ENCODE measurements at places on chromosomes 12 and 14.

DNA sequence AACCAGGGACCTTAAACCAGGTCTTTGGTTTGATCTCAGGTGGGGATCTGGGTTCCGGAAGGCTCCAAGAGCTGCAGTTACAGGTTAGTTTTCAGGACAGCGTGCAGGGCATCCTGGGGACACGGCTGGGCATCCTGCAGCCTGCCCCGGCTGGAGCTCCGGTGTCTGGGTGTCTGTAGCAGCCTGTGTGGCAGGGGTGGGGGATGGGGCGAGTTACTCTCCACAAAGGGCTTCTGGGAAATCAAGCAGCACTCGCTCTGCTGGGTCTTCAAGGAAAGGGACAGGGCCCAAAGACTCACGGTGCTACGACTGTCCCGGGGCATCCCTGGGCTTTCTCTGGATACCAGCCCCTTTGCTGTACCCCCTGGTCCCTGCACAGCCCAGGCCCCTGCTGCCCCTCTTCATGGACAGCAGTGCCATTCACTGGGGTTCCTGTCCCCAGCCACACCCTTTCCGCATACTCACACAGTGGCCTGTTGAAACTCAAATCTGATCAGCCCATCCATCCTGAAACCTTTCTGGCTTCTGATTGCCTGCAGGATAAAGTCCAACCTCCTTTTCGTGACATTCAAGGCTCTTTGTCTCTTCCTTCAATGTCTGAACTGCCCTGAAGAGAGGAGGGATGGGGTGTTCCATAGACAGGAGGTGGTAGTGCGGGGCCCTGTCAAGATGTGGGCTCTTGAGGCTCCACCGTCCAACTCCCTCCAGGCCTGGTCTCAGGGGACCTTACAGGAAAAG lies 22.2 kb upstream of the PPP1R13B start:
- DNase-seq = no peak

- no peak for DNase-seq
These were observed 50.8 kb downstream of the VCPKMT start for GRCh38 chr14:50065583-50065982.

GRCh38 chr12:7483343-7483742 lies 20.2 kb downstream of the CD163 start:
- DNase-seq = no peak

GRCh38 chr14:55556929-55557623 lies 22.9 kb upstream of the KTN1 start:
- no peak for DNase-seq

DNA sequence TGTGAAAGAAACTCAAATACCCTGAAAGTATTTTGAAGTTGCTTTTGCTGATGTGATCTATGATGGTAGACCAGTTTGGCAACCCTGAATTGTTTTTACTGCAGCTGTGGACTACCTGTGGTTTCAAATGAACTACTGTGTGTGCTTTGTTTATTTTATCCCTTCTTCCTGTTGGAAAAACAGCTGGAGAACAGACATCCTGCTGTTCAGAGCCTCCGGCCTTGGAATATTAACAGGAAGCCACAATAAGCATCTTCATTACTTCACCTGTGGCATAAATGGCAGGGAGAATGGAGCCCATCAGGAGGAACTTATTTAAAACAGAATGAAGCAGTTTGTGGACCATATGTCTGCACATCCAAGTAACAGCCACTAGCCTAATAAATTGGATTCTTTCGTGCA lies 104.8 kb downstream of the DUSP6 start:
- DNase-seq = no peak

DNA sequence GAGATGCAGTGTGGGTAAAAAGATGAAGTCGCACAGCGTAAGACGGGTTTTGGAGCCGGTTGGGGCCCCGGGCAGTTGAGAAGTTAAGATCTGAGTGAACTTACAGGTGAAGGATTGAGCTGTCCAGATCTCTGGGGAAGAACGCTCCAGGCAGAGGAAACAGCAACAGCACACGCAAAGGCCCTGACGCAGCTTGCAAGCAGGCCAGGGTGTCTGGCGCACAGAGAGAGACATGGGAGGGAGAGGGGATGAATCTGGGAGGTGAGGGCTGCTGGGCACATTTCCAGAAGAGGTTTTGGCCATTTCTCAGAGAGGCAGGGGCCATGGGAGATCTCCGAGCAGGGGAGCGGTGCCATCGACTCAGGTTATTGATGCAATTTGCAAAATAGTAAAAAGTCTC lies 31.0 kb downstream of the MYL2 start:
- no peak for DNase-seq

- DNase-seq = no peak
These were observed 82.1 kb downstream of the PLXNC1 start for GRCh38 chr12:94230357-94230905.

DNA sequence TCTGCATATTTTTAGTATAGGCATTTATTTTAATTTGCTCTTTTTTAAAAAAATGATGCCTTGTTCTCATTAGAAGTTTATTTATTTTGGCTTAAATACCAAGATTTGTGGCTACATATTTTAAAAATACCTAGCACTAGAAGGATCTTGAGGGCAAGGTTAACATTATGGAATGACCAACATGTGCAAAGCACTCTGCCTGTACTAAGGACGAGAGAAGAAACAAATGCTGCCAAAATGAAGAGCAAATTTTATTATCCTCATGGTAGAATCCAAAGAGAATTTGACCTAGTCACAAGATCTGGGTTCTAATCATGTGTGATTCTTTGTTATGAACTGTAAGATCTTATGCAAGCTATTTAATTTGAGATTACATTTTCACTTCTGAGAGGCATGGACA lies 2.8 kb downstream of the CAND1 start:
- DNase-seq = no peak

GRCh38 chr14:69483765-69484443 lies 624 bp upstream of the PLEKHD1 start:
- no peak for DNase-seq

DNA sequence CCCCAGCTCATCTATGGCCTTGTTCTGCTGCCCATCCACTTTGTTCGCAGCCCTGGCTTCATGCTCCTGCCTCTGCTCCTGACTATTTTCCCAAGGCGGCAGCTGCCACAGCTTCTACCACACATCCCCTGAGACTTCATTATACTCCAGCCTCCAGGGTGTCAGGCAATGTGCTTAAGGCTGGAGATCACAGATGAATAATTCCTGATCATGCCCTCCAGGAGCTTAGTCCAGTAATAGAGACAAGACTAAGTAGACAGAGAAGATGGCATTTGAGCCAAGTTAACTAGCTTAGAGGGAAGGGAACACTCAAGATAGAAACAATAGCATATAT lies 7.1 kb downstream of the TAPBPL start:
- no peak for DNase-seq

DNA sequence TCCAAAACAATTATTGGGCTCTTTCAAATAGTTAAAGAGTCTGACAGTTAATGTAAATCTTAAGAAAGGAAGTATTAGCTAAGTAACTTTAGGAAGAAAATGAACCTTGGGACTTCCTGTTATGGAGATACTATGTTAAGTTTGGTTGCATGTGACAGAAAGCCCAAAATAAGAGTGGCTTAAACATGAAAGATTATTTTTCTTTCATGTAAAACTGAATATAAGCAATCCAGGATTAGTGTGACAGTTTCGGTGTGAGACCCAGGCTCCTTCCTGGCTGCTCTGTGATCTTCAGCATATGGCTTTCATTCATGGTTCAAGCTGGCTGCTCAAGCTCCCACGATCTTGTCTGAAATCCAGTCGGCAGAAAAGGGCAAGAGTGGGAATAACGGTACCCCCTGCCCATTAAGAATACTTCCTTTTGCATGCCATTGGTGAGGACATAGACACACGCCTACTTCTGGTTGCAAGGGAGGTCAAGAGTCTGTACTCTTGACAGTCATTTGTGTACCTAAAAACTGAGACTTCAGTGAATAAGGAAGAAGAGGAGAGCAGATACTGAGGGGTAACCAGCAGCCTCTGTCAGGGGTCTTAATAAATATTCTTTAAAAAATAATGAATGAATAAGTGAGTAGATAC lies 2.2 kb upstream of the RPAP3 start:
- DNase-seq = no peak

- DNase-seq = no peak
These were observed 176.4 kb downstream of the STXBP6 start for GRCh38 chr14:24873551-24873950.

DNA sequence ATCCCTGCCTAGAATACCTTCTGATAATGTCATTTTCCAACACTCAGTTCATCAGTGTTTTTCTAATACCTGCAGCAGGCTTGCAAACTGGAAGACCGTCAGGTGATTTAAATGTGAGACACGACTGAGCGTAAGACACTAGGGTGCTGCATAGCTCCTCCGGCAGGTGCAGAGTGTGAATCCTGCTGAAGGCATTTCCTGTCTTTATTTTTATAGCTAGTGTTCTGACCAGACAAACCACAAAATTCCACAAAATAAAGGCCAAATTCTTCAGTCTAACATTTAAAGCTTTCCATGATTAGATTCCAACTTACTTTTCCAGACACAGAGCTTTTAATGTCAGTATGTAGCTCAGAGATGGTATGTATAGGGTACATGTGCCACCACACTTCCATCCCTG lies 70.7 kb downstream of the BBS10 start:
- no peak for DNase-seq

DNA sequence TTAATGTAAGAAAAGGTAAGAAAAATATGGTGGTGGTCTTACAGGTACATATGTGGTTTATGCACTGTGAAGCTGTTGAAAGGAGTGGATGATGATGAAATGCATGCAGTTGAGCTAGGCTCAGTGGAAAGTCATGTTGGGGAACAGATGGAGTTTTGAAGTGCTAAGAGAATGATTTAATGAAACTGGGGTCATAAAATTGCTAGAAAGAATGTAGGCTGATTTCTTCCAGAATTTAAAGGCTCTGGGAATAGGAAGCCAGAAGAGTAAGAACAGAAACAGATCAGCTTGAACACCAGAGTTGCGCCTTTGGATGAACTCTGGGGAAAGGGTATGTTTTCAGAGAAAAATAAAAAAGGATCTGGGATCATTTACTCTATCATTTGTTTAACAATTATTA lies 146.5 kb downstream of the MON2 start:
- DNase-seq = no peak

- no peak for DNase-seq
These were observed 1273.1 kb upstream of the TMEM132C start for GRCh38 chr12:126993898-126994297.

- no peak for DNase-seq
These were observed 1.4 kb downstream of the DUSP6 start for GRCh38 chr12:89350630-89351488.

GRCh38 chr14:93969082-93969828 lies 7.1 kb downstream of the ASB2 start:
- DNase-seq = no peak

DNA sequence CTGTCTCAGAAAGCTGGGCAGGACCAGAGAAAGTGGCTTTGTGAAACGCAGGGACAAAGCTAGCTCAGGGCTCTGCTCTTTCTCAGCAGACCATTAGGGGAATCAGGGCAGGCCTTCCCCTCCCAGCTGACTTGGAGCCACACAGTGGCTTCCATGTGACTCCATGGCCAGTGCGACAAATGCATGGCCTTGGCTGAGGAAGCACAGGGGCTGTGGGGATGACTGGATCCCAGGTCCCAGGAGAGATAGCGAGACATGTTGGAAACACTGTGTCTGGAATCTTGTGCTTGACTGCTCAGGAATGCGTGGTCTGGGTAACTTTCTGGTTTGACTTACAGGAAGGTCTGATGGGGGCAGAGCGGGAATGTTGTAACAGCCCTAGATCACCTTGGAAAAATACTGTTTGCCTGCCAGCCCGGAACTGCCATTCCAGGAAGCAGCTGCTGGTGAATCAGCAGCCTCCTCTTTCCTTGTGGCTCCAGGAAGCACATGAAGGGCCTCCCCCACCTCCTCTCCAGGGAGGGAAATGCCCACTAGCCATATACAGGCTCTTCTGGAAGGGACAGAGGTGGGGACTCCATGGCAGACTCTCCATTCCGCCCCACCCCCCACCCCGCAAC lies 133.5 kb upstream of the HIF1A start:
- DNase-seq = no peak

DNA sequence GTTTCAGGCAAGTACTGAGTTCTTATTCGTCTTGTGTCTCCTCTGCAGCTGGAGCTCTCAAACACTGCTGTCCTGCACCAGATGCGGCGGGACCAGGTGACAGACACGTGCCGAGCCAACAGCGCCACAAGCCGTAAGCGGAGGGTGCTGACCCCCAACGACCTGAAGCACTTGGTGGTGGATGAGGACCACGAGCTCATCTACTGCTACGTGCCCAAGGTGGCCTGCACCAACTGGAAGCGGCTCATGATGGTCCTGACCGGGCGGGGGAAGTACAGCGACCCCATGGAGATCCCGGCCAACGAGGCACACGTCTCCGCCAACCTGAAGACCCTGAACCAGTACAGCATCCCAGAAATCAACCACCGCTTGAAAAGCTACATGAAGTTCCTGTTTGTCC lies 201.2 kb downstream of the SLC41A2 start:
- no peak for DNase-seq

DNA sequence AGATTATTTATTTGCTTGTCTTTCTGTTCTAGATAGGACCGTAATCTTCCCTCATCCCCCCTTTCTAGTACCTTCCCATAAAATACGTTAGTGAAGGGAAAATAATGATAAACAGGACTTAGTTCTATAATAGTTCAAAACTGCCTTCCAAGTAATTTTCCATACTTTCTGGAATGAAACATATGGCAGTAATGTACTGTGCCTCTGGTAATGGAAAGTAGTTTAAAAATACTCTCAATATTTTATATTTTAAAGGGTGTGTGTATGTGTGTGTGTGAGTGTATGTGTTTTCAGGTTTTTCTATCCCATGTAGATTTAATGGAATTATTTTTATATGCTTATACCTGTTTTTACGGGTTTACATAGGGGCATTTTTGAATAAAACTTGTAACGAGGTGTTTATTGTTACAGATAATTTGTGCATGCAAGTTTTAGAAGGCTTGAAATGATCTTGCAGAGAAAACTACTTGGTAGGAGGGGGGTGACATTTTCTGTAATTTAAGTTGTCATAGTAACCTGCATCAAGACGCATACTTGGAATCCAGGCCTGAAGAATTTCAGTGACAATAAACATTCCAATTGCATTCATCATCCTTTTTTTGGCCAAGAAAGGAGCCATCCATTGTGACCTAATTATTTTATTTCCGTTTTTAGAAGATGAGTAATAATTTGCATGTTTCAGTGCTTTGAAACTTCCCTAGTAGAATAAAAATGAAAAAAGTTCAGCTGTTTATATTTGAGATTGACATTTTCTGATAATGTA lies 38.9 kb downstream of the RASSF8 start:
- no peak for DNase-seq
